ENCODE measurements at places on chromosomes 12 and 14.
A peak's percentile ranks its signal among the peaks of the same experiment; 100 is the strongest.

DNA sequence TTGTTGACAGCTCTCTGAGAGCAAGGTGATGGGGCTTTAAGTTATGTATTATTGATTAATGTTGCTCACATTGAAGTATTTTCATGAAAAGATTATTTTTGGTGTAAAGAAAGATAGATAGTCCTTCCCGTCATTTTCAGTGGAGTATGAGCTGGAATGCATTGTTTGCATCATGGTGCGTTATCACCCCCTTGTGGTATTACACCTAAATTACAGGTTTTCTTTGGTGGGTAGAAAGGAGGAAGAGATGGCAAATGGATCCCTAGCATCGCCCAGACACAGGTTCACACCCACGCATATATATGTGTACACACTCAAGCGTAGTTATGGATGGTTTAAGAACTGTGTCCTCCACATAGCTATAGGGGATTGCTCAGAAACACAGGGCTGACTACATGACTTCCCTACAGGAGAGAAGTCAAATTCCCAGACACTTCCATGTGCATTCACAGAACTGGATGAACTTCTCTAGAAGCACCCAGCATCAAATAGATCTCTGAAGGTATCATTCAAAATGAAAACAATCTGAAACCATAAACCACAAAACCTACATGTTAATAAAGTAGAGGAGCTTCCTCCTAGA is 14.4 kb upstream of the SERPINA10 start:
- no peak for DNase-seq

- DNase-seq, result no peak
These were observed 12.4 kb upstream of the ACOT1 start for GRCh38 chr14:73524493-73524892.

DNA sequence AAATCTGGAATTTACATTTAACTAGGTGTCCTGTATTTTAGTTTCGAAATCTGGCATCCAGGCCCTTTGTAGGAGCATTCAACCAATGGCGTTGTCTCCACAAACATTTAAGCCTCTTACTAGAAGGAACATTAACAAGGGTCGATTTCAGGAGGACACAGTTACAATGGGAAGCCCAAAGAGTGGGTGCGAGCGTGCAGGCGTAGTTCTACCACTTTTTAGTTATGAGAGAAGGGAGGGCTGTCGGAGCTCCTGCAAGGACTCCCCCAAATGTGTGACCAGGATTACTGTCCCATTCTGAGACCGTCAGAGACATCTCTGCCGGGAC is 365 bp upstream of the ABHD4 start:
- no peak for DNase-seq

- no peak for DNase-seq
These were observed 268.3 kb downstream of the C12orf50 start for GRCh38 chr12:87760943-87761342.

DNA sequence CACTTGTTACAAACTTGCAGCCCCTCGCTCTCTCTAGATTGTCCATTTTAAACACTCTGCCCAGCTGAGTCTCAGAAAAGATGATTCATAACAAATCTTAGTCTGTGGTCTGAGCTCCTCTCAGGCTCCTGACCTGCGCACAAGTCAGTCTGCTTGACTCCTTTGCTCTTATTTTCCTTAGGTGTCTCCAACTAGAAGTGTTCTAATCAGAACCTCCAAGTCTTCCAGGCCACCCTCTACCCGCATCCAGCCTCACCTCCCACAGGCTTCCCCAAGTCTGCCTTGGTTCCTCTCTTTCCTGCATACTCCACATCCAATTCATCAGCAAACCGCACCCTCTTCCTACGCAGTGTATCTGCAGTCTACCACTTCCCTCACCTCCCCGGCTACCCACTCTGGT is 42.4 kb upstream of the BDKRB2 start:
- DNase-seq, result no peak

DNA sequence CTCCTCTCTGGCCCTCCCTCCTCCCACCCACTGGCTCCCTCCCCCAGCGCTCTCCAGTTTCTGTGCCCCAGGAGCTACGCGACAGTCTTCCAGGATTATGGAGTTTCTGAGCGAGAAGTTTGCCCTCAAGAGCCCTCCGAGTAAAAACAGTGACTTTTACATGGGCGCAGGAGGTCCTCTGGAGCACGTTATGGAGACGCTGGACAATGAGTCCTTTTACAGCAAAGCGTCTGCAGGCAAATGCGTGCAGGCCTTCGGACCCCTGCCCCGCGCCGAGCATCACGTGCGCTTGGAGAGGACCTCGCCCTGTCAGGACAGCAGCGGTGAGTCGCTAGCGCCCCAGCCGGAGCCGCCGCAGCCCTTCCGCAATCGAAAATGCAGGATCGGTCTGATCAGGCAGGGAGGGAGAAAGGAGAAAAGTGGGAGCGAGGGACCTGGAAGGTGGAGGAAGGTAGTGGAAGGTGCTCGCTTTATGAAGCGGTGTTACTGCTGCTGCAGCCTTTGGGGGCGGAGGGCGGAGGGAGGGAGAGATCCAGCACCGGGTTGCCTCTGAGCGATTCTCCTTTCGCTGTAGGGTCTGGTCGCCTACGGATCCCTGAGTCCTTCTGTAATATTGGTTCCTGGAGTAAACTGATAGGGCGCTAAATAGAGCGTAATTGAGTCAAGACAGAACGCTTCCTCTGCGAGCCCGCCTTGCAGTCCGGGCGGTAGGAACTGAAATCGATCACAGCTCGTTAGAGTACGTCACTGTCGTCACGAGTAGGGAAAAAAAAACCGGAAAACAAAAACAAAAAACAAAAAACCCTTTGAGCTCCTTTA is at the start of gene ALX1:
Gene ALX1 (plus strand): TSS at position 56 of the 819 bp plus-strand sequence. CDS start 42 bp downstream, at position 98.
- DNase-seq, result peak; percentile 13

DNA sequence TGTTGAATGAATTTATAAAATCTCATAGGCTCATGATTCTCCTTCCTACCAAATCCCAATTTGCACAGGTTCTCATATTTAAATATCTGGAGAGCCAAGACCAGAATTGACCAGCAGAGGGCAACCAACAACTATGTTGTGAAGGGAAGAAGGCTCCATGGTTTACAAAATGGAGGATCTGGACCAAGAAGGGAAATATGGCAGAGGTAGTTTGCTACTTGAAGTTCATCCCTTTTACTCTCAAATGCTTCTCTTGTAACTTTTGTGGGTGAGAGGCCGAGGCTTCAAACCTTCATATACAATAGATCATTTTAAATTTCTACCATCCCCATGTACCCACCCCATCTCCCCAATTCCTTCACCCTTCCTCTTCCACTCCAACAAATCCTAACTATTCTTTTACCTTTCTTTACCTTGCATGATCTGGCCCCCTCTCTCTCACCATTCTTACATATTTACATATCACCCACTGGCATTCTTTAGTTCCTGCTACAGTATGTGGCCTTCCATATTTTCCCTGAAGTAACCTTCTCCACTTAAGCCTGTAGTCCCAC is 3.8 kb upstream of the SMARCC2 start:
- peak; percentile 78 for DNase-seq

GRCh38 chr12:39852346-39852745 is 232.7 kb upstream of the ABCD2 start:
- no peak for DNase-seq

GRCh38 chr14:44135972-44136371 is 371.1 kb downstream of the FSCB start:
- DNase-seq, result no peak

DNA sequence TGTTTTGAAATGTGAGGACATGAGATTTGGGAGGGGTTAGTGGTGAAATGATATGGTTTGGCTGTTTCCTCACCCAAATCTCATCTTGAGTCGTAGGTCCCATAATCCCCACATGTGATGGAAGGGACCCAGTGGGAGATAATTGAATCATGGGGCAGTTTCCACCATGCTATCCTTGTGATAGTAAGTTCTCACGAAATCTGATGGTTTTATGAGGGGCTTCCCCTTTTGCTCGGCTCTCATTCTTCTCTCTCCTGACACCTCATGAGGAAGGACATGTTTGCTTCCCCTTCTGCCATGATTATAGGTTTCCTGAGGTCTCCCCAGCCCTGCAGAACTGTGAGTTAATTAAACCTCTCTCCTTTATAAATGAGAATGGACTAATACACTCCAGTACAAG is 18.0 kb downstream of the GALNT6 start:
- no peak for DNase-seq
